ENCODE measurements at places on chromosomes 1 and 21. TPM values are rescaled to one million over a fixed set of nuclear protein-coding genes. Genes with fewer than 3 reads are reported as not detected.

- DNase-seq, result no peak
Observed at GRCh38 chr1:19582318-19582717, 61.8 kb upstream of the NBL1 start.

DNA sequence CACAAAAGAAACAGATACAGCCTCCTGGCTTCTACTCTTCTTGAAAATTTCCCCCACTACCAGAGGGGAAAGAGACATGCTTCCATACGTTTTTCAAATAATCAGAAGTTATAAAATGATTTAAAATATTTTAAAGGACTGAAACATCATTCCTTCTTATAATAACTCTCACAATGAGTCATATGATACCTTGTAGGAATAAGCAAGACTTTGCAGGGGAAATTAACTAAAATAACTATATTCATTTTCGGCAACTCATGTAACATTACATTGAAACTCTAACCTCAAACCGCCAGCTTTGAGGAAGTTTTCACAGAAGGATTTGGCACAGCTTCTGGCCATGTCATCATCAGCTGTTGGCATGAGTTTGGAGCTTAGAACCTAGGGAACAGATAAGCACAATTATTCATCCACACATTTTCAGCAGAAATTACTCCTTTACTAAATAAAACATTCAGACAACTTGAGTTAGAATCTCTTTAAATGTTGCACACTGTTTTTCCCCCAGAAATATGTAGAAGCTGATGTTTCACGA is 85.9 kb downstream of the USP24 start:
- DNase-seq, result no peak

- DNase-seq, result no peak
Observed at GRCh38 chr1:103424650-103425049, 100.8 kb upstream of the RNPC3 start.

DNA sequence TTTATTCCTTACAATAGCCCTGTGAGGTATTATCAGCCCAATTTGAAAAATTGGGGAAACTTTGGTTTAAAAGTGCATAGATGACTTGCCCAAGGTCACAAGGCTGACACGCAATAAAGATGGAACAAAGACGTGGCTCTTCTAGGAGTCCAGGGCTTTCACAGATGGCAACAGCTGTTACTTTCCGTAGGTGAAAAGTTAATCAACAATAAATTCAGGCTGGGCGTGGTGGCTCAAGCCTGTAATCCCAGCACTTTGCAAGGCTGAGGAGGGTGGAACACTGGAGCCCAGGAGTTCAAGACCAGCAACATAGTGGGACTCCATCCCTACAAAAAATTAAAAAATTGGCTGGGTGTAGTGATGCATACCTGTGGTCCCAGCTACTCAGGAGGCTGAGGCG is 87.8 kb upstream of the ATF3 start:
- no peak for DNase-seq

- DNase-seq, result no peak
Observed at GRCh38 chr1:246532519-246532918, 25.4 kb upstream of the SMYD3 start.

DNA sequence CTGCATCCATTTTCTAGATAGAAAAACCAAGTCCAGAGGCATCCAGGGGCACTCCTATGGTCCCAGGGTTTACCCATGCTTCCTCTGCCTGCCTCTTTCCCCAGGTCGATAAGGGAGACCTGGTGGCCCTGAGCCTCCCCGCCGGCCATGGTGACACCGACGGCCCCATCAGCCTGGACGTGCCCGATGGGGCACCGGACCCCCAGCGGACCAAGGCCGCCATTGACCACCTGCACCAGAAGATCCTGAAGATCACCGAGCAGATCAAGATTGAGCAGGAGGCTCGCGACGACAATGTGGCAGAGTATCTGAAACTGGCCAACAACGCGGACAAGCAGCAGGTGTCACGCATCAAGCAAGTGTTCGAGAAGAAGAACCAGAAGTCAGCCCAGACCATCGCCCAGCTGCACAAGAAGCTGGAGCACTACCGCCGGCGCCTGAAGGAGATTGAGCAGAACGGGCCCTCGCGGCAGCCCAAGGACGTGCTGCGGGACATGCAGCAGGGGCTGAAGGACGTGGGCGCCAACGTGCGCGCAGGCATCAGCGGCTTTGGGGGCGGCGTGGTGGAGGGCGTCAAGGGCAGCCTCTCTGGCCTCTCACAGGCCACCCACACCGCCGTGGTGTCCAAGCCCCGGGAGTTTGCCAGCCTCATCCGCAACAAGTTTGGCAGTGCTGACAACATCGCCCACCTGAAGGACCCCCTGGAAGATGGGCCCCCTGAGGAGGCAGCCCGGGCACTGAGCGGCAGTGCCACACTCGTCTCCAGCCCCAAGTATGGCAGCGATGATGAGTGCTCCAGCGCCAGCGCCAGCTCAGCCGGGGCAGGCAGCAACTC is 41.3 kb downstream of the TMCC2 start:
- DNase-seq, result no peak

DNA sequence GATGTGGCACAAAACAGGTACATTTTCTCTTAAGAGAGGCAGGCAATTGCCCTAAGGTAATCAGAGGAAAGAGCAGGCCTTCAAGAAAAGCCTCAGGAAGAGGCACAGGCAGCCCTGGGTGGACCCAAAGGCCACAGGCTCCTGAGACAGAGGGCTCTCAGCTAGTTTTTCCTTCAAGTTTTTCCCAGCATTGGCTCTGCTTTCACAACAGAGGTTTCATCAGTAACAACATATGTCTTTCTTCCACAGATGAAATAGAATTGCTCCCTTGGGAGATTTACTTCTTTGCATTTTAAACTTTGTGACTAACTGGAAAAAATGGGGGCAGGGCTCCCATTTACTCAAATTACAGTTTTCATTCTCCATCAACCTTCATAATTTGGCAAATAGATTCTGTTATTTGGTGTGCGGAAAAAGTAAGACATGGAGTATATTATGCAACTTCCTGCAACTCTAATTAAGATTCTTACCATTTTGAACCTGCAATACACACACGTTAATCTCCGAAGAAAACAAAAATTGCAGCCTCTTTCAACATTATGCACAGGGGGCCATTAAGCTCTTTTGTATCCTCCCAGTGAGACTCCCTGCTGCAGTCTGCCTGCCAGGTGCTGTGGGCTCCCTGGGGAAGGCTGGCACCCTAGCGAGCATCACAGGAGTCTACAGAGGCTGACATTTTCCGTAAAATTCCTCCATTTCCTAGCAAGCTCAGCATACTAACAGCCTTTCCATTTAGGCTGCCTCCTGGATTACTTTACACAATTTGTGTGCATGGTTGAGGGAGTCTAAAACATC is 282.3 kb downstream of the USH2A start:
- DNase-seq, result no peak

GRCh38 chr1:45925728-45926287 is 122.4 kb downstream of the MAST2 start:
- no peak for DNase-seq

DNA sequence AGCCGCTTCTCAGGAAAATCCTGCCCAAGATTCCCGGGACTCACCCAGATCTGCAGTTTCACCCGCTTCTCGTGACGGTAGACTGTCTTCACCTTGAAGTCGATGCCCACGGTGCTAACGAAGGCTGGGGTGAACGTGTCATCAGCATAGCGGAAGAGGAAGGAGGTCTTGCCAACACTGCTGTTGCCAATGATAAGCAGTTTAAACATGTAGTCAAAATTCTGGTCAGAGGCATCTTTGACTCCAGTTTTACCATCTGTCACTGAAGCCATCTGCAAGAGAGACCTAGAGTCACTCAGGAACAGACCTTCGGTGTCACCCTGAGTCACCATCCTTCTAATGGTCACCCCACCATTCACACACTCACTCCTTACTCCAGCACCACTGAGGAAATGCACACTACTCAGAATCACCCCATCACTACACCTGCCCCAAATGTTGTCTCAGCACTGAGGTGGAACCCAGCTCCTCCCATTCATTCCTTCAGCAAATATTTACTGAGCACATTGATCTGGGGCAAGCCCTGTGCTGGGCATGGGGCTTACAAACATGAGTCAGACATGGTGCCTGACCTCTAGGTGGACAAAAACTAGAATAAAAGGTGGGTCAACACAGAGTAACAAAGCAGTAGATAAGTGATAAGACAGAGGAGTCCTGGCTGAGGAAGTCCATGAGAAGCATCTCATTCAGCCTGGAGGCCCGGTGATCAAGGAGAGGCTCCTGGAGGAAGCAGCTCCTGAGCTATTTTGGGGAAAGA is 13.5 kb downstream of the RAB3B start:
- no peak for DNase-seq

- no peak for DNase-seq
Observed at GRCh38 chr21:26119906-26120305, 50.7 kb downstream of the APP start.

- no peak for DNase-seq
Observed at GRCh38 chr1:11180342-11180744, 8.8 kb upstream of the ANGPTL7 start.

GRCh38 chr1:103197216-103197615 is 88.9 kb upstream of the COL11A1 start:
- DNase-seq, result no peak

DNA sequence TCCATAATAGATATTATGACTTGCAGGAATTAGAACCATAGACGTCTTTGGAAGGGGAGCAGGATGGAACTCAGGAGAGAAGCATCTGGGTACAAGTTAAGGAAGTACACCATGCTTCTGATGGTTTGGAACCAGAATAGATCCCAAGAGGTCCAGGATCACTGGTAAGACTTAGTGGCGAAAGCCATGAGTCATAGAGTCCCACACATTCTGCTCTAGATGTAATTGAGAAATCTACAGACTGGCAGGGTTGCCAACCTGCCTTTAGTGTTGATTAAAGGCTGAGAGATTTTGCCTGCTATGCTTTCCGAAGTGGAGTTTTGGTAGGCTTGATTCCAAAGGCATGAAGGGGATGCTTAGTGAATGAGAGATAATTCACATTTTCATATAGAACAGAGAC is 57.1 kb upstream of the C1orf87 start:
- no peak for DNase-seq

DNA sequence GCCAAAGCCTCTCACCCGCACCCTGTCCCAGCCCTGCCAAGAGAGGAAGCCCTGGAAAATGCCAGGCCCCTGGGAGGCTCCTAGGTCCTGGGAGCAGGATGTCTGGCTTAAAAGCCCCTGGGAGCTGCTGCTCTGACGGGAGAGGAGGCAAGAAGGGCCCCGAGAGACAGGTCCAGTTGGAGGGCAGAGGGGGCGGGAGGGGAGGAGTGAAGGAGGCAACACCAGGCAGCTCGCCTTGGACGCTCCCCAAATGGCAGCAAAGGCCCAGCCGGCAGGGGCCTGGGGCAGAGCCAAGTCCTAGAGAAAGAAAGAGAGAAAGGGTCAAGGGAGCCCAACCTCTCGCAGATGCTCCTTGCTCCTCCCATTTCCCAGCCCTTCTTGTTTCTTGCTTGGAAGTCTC is 6.8 kb downstream of the ETV3L start:
- DNase-seq, result no peak

GRCh38 chr1:190176776-190177175 is 300.9 kb downstream of the BRINP3 start:
- no peak for DNase-seq

GRCh38 chr1:53406551-53407235 is 52.5 kb upstream of the DMRTB1 start:
- no peak for DNase-seq

- DNase-seq, result no peak
Observed at GRCh38 chr1:33914531-33914930, 50.7 kb downstream of the HMGB4 start.

WNT3A gene
- polyA plus RNA-seq, result 0.12 TPM

CYP4B1 gene
- polyA plus RNA-seq, result 1.6 TPM

NOS1AP gene
- polyA plus RNA-seq, result 9.4 TPM

LPAR3 gene
- 0.25 TPM for polyA plus RNA-seq

TMEM82 gene
- polyA plus RNA-seq, result 5.1 TPM

TXLNA gene
- 45.2 TPM for polyA plus RNA-seq
